ENCODE measurements at places on chromosomes 1 and 21.

DNA sequence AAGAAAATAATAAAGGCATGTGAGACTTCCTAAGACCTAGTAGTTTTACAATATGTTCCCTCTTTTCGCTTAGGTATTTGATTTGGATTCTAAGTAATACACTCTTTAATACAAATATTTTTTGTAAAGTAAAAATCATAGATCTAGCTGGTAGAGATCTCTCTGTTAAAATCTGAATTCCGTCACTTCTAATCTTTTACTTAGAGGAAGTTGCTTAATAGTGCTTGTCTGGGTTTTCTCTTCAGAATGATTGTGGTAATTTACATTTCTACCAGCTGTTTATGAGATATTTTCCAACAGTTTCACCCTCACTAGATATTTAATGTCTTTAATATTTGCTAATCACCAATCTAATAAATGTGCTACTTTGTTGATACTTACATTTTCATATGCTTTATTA lies 23.3 kb downstream of the RBM11 start:
- DNase-seq: no peak

- DNase-seq: no peak
Measured at GRCh38 chr1:53057127-53057526, 4.9 kb upstream of the PODN start.

DNA sequence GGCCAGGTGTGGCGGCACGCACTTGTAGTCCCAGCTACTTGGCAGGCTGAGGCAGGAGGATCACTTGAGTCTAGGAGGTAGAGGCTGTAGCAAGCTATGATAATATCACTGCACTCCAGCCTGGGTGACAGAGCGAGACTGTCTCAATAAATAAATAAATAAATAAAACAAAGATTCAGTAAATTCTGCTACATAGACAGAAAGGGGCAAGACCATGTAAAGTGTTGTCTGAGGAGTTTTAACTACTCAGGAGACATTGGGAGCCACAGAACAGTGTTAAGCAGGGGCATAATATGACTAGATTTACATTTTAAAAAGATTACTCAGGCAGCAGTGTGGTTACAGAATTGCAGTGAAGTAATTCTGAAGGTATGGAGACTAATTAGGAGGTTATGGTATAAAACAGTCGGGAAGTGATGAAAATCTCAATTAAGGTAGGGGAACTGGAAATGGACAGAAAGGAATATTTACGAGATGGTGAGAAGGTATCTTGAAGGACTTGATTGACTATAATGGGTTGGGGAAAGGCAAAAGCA lies 94.7 kb downstream of the ATP1B1 start:
- DNase-seq: no peak

- no peak for DNase-seq
Measured at GRCh38 chr1:202587859-202588485, 122.3 kb downstream of the SYT2 start.

DNA sequence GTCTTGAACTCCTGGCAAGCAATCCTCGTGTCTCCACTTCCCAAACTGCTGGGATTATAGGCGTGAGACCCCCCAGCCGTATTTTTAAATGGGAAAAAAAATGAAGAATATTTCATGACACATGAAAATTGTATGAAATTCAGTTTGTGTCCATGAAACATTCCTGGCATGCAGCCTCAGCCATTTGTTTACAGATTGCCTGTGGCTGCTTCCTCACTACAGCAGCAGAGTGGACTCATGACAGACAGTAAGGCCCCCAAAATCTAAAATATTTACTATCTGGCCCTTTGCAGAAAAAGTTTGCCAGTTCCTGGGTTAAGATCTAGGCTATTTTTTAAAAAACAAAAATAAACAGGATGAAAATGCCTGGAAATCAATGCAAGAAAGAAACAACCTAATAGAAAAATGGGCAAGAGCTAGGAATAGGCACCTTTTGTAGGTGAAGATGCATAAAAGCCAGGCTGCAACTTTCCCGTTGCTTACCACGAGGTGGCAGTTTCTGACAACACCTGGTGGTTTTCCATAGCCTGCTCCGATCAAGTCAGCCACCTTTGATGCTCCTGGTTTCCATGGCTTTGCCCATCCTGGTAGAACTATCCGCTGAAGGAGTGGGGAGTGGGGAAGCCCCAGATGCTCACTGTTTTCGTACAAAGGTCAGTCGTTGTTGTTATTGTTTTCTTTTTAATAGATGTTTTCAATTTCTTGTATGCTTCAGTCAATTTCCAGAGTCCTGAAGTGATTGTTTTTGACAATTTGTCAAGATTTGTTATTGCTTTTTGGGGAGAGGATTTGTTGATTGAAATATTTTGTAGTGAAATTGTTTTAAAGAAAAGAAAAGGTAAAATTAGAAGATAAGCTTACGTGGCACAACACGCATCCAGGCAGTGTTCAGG lies 24.3 kb downstream of the UBE2Q1 start:
- no peak for DNase-seq

DNA sequence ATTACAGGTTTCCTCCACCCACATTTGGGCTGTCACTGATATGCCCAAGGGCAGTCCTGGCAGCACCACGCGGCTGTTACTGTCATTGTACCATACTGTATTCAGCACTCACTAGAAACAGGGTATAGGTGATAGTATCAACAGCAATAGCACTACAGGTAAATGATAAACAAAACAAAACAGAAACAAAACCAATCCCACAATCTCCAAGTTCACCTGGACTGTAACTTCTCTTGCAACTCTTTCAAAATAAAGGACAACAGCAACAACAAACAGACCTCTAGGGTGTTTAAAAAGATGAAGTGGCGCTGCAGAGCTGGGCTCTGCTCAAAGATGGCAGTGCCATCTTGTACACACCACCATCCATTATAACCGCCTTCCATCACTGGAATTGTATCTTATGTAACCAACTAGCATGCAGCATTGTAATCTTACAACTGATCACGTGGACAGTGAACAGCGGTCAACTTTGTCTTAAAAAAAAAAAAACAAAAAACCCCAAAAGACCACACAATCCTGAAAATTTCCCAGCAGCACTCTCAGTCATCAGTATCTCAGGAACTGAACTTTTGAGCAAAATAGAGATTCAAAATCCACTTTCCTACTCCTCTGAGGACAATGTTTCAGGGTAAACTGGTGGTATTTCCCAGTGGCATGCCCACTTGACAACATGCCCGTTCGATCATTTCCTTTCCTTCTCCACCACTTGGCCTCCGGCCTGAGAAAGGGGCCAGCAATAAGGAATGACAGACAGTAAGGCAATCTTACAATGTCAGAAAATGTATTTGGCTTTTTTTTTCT lies 3.8 kb downstream of the IRF2BP2 start:
- DNase-seq: no peak

DNA sequence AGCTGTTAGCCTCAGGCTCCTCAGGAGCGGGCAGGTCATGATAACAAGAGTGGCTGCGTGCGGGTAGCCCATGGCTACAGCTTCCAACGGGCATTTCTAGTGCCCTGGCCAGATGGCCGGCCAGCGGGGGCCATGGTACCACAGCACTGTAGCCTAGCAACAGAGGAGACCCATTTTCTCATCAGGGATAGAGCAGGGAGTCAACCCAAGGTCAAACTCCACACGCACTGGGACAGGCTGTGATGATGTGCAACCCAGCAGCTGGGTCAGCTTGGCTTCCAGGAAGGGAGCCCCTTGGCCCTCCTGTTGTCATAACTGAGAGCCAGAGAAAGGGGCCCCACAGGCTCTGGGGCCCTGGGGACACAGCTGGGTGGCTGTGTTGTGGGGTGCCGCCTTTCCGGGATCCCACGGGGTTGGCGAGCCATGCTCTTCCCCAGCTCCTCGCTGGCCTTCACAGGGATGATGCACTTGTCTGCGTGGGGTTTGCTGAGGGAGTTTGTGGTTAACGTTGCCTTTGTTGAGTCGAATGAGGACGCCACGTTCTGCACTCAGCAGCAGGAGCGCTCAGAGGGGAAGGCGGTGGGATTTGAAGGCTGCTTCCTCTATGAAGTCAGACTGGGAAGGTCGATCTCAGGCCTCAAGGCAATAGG lies 46.3 kb downstream of the COL18A1 start:
- no peak for DNase-seq
